Naive B cell (primary cell): ENCODE measurements at places on chromosomes 16 and 17.

GRCh38 chr17:18280766-18281371, 20.4 kb downstream of the MIEF2 start:
- no peaks in the 10 kb centered on the region for H3K4me1 ChIP-seq
- no peak for DNase-seq
- H3K4me3 ChIP-seq, result peak overlapping the region; percentile 41
- no peak overlapping the region for H3K27ac ChIP-seq
- no peaks in the 10 kb centered on the region for H3K27me3 ChIP-seq

DNA sequence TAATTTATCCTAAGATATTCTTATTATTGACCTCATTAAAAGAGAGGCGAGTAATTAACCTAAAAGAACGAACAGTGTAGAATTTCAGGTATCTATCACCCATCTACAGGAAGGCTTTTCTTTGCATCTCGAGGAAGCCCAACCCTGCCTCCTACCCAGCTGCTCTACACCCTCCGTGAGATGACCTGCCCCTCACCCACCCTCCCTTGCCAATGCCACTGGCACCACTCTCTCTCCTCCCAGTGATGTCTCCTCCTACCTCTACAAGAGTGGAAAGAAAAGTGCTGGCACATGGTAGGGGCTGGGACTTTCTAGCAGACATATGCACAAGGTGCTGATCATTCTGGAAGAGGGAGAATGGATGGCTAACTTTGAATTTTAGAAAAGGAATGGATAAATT, 22.9 kb upstream of the FOXJ1 start:
- DNase-seq, result no peak
- H3K27me3 ChIP-seq, result no peaks in the 10 kb centered on the region
- no peaks in the 10 kb centered on the region for H3K36me3 ChIP-seq
- H3K4me3 ChIP-seq, result no peak overlapping the region
- no peaks in the 10 kb centered on the region for H3K4me1 ChIP-seq

- H3K4me3 ChIP-seq, result no peak overlapping the region
- H3K4me1 ChIP-seq, result no peaks in the 10 kb centered on the region
- peaks cover 7% of the 10 kb centered on the region for H3K27me3 ChIP-seq
Measured at GRCh38 chr16:65728167-65728566, 606.3 kb upstream of the CDH11 start.

GRCh38 chr17:9261081-9262012, 240.0 kb downstream of the NTN1 start:
- peaks cover 14% of the 10 kb centered on the region for H3K4me1 ChIP-seq
- H3K36me3 ChIP-seq, result no peaks in the 10 kb centered on the region
- H3K4me3 ChIP-seq, result no peak overlapping the region
- no peak overlapping the region for H3K27ac ChIP-seq
- no peak for DNase-seq
- H3K27me3 ChIP-seq, result no peaks in the 10 kb centered on the region

DNA sequence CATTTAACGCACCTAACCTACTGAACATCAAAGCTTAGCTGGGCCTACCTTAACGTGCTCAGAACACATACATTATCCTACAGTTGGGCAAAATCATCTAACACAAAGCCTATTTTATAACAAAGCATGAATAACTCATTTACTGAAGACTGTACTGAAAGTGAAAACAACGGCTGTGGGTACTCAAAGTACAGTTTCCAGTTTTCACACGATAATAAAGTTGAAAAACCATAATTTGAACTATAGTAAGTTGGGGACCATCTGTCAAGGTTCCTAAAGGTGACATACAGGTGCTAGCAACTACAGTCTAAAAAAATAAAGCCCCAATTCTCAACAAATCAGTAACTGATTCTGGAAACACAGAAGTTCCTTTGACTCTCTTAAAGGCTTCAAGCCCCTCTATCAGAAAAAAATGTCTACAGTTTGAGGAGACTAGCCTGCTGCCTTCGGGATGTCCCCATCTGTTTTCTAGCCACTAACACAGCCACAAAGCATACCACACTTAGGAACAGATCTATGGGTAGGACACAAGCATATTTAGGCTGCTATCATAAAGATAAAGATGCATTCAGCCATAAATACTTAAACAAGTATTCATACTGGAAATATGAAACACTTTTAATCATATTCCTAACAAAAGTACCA, 71.3 kb downstream of the KANSL1 start:
- no peaks in the 10 kb centered on the region for H3K36me3 ChIP-seq
- no peaks in the 10 kb centered on the region for H3K27me3 ChIP-seq
- no peak overlapping the region for H3K4me3 ChIP-seq
- no peak overlapping the region for H3K27ac ChIP-seq
- H3K4me1 ChIP-seq, result peaks cover 54% of the 10 kb centered on the region
- no peak for DNase-seq

GRCh38 chr16:9946022-9946720, 236.1 kb downstream of the GRIN2A start:
- H3K27ac ChIP-seq, result no peak overlapping the region
- H3K4me1 ChIP-seq, result no peaks in the 10 kb centered on the region
- no peaks in the 10 kb centered on the region for H3K36me3 ChIP-seq

DNA sequence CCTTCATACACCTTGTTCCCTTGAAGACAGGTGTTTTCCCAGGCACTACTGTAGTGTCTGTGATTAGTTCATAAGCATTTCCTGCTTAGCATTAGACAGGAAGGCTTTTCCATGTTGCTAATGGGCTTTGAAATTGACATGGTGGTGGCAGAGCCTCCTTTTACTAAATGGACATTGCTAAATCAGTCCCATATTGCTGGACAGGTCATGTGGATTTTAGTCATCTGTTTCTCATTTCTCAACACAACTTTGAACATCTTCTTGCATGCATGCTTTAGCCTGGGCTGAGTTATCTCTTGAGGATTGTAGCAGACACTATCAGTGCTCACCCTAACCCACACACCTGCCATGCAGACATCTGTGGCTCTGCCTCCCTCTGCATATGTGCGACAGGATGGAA, 13.7 kb upstream of the BCO1 start:
- no peaks in the 10 kb centered on the region for H3K4me1 ChIP-seq
- H3K4me3 ChIP-seq, result no peak overlapping the region
- H3K27ac ChIP-seq, result no peak overlapping the region
- peaks cover 26% of the 10 kb centered on the region for H3K27me3 ChIP-seq
- H3K36me3 ChIP-seq, result no peaks in the 10 kb centered on the region
- DNase-seq, result no peak

DNA sequence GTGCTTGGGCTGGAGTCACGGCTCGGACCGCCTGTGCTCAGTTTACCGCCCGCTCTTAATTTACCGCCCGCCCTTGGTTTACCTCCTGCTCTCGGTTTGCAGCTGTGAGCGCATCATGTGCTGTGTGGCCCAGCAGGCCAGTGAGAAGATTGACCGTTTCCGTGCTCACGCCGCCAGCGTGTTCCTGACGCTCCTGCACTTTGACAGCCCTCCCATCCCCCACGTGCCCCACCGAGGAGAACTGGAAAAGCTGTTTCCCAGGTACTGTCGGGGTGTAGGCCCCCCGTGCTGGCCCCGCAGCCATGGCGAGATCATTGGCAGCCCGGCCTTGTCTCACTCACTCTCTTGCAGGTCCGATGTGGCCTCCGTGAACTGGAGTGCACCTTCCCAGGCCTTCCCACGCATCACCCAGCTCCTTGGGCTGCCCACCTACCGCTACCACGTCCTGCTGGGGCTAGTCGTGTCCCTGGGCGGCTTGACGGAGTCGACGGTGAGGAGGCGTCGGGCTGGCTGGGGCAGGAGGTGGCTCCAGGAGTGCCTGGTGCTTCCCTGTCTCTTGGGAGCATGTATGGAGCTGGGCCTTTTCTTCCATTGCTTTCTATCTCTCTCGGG, 89.3 kb upstream of the ZNF750 start:
- H3K36me3 ChIP-seq, result peaks cover 22% of the 10 kb centered on the region
- no peaks in the 10 kb centered on the region for H3K4me1 ChIP-seq

- H3K4me1 ChIP-seq, result peaks cover 84% of the 10 kb centered on the region
- H3K27ac ChIP-seq, result peak overlapping the region; percentile 67
- H3K36me3 ChIP-seq, result peaks cover 16% of the 10 kb centered on the region
Measured at GRCh38 chr17:39801055-39801454, 63.1 kb downstream of the IKZF3 start.

GRCh38 chr16:23566724-23567123, 9.2 kb downstream of the UBFD1 start:
- peaks cover 29% of the 10 kb centered on the region for H3K4me1 ChIP-seq
- H3K27ac ChIP-seq, result no peak overlapping the region
- no peak overlapping the region for H3K4me3 ChIP-seq
- H3K27me3 ChIP-seq, result no peaks in the 10 kb centered on the region
- no peak for DNase-seq
- peaks cover 26% of the 10 kb centered on the region for H3K36me3 ChIP-seq

DNA sequence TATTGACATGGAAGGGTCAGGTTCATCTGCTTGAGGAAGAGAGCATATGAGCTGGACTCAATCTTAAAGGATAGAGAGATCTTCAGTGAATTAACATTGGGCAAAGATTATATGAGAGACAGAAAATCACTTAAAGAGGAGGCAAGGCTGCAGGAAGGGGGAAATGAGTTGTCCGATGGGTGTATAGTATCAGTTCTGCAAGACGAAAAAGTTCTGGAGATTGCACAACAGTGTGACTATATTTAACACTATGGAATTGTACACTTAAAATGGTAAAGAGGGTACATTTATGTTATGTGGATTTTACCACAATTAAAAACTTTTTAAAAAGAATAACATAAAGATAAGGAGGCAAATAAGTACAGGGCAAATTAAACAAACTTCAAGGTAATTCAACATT, 80.7 kb downstream of the HELZ start:
- H3K4me3 ChIP-seq, result no peak overlapping the region
- H3K36me3 ChIP-seq, result peaks cover 18% of the 10 kb centered on the region
- H3K4me1 ChIP-seq, result no peaks in the 10 kb centered on the region

- no peak for DNase-seq
- no peaks in the 10 kb centered on the region for H3K36me3 ChIP-seq
- H3K27ac ChIP-seq, result no peak overlapping the region
- H3K4me1 ChIP-seq, result peaks cover 13% of the 10 kb centered on the region
- H3K27me3 ChIP-seq, result peaks cover 6% of the 10 kb centered on the region
Measured at GRCh38 chr17:63426917-63427308, 19.2 kb downstream of the CYB561 start.

DNA sequence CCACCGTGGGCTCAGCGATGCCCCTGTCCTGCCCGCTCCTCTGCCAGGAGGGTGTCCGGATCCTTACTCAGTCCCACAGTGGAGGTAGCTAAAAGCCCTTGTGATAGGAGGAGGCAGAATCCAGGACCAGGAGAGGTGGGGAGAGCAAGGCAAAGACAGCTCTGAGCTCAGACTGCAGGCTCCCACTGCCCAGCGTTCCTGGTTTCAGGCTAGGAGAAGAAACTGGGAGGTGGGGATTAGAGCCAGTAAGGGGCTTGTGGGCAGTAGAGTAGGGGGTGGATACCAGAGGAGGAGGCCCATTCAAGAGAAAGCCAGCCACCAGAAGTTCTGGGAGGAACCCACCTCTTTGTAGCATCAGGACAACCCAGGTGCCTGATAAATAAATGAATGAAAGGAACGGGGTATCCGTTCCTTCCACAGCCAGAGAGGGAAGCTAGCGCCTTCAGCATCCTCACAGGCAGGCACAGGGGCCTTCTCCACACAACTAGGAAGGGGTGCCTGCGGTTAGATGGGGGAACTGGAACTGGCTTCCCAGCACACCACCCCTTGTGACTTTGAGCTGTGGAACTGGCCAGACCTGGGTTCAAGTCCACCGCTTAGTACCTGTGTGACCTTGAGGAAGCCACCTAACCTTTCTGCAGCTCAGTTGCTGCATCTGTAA, 2.3 kb downstream of the IL21R start:
- peaks cover 7% of the 10 kb centered on the region for H3K36me3 ChIP-seq
- H3K27ac ChIP-seq, result peak overlapping the region; percentile 100
- no peaks in the 10 kb centered on the region for H3K27me3 ChIP-seq
- no peak for DNase-seq

GRCh38 chr16:70665113-70665694, 18.8 kb downstream of the IL34 start:
- H3K4me3 ChIP-seq, result no peak overlapping the region
- DNase-seq, result no peak
- no peak overlapping the region for H3K27ac ChIP-seq
- H3K27me3 ChIP-seq, result no peaks in the 10 kb centered on the region
- H3K36me3 ChIP-seq, result peaks cover 17% of the 10 kb centered on the region

- peak; percentile 59 for DNase-seq
- peak overlapping the region; percentile 70 for H3K4me3 ChIP-seq
- H3K27me3 ChIP-seq, result no peaks in the 10 kb centered on the region
- peak overlapping the region; percentile 95 for H3K27ac ChIP-seq
- peaks cover 65% of the 10 kb centered on the region for H3K4me1 ChIP-seq
Measured at GRCh38 chr17:76145231-76146052, 4.4 kb upstream of the FOXJ1 start.

DNA sequence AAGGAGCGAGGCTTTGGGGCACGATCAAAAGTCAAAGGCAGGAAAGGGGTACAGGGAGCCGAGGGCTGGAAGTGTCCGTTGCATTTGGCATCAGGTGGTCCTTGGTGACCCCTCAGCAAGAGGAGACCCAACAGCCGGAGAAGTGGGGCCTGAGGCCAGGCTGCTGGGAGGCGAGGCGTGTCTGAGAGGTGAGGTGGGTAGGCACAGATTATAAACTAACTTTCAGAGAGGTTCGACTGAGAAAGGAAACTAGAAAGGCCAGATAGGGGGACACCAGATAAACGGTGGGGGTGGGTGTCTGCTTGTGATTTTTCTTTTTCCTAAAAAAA, 3.6 kb downstream of the PECAM1 start:
- H3K27me3 ChIP-seq, result no peaks in the 10 kb centered on the region
- no peak overlapping the region for H3K4me3 ChIP-seq
- H3K36me3 ChIP-seq, result peaks cover 14% of the 10 kb centered on the region
- H3K4me1 ChIP-seq, result peaks cover 43% of the 10 kb centered on the region
- no peak overlapping the region for H3K27ac ChIP-seq

DNA sequence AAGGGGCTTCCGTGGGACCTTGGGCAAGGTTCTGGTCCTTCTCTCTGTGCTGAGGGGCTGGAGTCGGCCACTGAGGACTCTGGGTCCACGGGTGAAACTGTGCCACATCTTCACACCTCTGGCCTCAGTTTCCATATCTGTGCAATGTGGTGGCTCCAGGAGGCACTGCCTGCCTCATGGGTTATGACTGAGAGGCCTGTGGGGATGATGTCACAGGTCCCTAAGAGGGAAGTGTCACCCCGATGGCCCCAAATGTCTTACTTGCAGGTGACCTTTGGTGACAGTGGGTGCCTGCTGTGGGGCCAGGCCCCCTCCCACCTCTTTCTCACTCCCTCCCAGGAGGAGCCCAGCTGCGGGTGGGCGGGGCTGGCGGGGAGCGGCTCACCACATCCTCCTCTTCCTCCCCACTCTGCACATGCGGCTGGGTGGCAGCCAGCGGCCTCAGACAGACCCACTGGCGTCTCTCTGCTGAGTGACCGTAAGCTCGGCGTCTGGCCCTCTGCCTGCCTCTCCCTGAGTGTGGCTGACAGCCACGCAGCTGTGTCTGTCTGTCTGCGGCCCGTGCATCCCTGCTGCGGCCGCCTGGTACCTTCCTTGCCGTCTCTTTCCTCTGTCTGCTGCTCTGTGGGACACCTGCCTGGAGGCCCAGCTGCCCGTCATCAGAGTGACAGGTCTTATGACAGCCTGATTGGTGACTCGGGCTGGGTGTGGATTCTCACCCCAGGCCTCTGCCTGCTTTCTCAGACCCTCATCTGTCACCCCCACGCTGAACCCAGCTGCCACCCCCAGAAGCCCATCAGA, at the start of gene IL21R:
TSS of gene IL21R (plus strand) at position 407 of the 801 bp plus-strand sequence. CDS start 27,898 bp downstream, outside the sequence.
- DNase-seq, result peak; percentile 95
- H3K36me3 ChIP-seq, result peaks cover 16% of the 10 kb centered on the region
- H3K4me1 ChIP-seq, result peaks cover 81% of the 10 kb centered on the region
- peak within 1 kb of the TSS; percentile 98 for H3K4me3 ChIP-seq
- H3K27me3 ChIP-seq, result no peaks in the 10 kb centered on the region

GRCh38 chr17:67636834-67637520, 80.8 kb upstream of the NOL11 start:
- H3K4me3 ChIP-seq, result no peak overlapping the region
- peaks cover 14% of the 10 kb centered on the region for H3K36me3 ChIP-seq
- no peaks in the 10 kb centered on the region for H3K27me3 ChIP-seq
